ENCODE measurements at places on chromosomes 11 and 22.

GRCh38 chr11:64391839-64392238 is 32.9 kb downstream of the RPS6KA4 start:
- no peak for DNase-seq

DNA sequence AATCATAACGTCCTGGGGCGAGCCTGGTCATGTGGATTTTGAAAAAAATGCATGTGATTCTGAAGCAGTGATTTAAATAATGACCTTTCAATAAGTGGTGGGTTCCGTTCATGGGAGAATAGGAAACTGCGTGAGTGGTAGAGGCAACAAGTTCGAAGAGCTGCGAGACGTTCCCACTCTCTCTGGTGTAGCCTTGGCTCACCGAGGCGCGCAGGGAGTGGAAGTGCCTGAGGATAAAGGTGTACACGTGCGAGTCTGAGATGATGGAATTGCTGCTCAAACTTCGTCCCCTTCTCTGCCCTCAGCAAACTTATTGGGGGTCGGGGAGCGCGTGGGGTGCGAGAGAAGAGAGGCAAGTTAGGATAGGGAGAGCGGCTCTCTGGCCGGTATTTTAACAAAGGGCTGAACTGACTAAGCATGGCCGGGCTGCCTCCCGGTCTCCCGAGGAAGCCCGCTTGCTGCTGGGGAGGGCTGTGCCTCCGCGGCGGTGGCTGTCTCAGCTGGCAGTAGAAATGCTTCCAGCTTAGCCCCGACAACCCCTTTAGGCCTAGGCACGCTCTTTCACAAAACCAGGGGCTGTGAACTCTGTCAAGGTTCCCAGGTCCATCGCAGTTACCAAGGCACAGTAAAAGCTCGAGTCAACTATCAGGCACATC is 875 bp upstream of the STT3A start:
- DNase-seq, result peak; percentile 23

- no peak for DNase-seq
Observed at GRCh38 chr11:116180806-116181600, 591.8 kb downstream of the BUD13 start.

GRCh38 chr22:20724676-20725454 is 49.0 kb upstream of the SERPIND1 start:
- no peak for DNase-seq

GRCh38 chr11:114319716-114320328 is 23.6 kb downstream of the NNMT start:
- no peak for DNase-seq

DNA sequence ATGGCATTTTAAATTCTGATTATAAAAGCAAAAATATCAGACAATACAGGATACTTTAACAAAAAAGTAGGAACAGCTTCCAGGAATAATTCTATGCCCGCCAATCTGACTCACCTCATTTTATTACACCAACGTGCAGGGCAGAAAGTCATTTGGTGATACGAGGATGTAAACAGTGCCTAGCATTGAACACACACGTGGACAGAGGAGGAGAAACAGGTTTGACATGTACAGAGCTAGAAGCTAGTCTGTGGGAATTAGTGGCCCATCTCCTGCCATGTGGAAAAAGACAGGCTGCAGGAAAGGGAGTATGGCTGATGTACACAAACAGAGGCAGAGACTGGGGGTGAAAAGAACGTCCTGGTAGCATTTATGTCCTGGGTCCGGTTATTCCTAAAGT is 9.0 kb upstream of the SPINDOC start:
- DNase-seq, result no peak

GRCh38 chr11:72179804-72180396 is 12.0 kb upstream of the FOLR1 start:
- no peak for DNase-seq

DNA sequence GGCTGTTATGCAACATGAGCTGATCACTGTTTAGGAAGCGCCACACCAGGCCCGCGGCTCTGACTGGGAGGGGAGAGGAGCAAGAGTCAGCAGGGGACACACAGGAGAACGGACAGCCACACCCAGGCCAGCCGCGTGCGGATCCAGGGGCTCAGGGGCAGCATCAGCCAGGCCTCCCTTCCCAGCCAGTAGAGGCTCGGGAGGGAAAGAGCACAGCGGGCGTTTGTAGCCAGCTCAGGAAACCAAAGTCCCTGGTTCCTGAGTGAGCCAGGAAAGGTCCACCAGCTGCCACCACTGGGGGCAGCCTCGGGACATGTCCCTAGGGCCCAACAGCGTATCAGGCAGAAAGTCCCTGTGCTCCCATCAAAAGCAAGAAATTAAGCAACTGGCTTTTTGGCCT is 71.8 kb upstream of the PITPNB start:
- DNase-seq, result no peak

- DNase-seq, result no peak
Observed at GRCh38 chr11:40885250-40885954, 574.0 kb downstream of the LRRC4C start.

- no peak for DNase-seq
Observed at GRCh38 chr11:69264486-69264885, 29.5 kb upstream of the MYEOV start.

DNA sequence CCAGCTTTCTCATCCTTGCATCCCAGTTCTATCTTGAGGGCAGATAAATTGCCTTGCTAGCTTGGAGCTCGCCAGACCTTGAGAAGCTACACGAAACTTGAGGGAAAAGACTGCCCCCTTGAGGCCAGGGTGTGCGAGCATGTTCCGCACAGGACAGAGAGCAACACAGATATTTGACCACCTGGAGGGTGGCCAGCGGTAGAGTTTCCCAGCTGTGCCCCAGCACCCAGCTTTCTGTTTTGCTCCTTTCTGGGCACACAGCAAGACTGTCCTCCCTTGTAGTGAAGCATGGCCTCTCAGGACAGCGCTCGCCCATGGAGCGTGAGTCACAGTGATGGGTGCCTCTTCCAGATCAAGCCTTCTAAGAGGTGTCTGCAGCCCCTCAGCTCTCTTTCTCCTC is 23.5 kb downstream of the SPATA19 start:
- DNase-seq, result no peak

GRCh38 chr22:44677353-44677840 is 24.6 kb upstream of the PRR5 start:
- no peak for DNase-seq

DNA sequence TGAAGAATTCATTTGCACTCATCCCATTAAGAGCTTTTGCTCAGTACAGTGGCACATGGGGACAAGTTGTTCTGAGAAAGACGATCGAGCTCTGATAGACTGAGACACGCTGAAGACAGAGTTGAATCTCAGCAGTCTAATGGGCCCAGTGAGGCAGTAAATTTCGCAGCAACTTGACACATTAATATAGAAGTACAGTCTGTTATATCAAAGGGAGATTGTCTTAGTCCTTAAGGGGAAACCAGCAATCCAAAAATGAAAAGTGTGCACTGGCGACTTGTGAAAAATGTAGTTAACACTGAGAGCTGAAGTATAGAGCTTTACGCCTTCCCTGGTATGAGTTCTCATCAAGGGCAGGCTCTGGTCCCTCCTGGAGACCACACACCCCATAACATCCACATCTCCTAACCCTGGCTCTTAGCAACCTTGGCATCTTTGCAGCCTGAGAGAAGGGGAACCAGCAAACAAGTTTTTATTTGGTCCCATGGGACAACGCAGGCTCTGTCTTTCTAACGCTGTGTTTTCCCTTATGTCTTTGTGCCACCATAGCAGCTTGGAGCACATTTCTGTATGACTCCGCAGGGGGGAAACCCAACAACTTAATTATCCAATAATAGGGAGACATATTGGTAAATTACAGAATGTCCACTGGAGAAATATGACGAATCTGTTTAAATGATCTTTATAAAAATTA is 952.5 kb downstream of the OPCML start:
- no peak for DNase-seq

DNA sequence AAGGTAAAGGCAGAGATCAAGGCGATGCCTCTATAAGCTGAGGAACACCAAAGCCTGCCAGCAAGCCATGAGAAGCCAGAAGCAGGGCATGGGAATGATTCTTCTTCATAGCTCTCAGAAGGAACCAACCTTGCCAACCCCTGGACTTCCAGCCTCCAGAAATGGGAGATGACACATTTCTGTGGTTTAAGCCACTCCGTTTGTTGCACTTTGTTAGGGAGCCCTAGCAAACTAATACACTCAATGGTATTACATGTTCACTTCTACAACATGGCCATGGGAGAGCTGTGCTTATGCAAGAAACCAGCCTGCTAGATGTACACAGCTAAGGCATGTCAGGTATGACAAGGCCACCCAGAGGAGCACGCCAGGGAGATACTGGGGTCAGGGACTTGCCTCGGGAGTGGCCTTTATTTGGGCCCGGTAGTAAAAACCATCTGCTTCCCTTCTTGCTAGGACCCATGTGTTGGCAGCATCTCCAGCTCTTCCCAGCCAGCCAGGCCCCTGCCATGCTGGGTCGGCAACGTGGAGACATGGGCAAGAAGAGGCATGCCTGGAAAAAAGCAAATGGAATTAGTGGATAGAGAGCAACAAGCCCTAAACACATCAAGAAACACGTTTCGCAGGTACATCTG is 3.6 kb downstream of the C11orf16 start:
- DNase-seq, result no peak

DNA sequence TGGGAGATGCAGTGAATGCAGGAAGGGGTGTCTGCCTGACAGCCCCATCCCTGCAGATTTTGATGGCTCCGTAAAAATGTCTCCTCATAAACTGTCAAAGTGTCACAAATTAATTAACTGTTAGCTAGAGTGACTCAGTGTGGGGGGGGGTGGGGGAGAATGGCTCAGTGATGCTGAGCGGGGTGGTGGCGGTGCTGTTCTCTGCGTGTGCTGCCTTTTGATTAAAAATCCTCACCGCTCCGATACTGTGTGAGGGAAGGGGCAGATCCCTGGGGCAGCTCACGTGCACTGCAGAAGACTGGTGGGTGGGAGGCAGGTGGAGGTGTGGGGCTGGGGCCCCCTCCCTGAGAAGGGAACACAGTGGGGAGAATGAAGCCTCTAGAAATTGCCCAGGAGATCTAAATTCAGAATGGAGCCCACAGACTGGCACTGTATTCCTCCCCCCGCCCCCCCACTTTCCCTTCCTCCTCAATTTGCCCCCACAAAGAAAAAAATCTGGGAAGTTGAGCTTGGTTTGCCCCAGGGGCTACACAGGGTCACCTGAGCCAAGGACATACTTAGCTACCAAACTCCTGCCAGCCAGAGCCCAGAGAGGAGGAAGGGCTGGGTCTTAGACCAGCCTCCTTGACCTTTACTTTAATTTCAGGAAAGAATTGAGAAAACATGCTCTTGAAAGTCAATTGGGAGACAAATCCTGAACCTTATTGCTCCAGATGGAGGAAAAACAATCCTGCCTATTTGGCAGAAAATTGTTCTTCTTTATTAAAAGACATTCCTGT is 39.8 kb downstream of the DRD2 start:
- DNase-seq, result no peak

- no peak for DNase-seq
Observed at GRCh38 chr22:27614006-27614649, 187.4 kb downstream of the MN1 start.

DNA sequence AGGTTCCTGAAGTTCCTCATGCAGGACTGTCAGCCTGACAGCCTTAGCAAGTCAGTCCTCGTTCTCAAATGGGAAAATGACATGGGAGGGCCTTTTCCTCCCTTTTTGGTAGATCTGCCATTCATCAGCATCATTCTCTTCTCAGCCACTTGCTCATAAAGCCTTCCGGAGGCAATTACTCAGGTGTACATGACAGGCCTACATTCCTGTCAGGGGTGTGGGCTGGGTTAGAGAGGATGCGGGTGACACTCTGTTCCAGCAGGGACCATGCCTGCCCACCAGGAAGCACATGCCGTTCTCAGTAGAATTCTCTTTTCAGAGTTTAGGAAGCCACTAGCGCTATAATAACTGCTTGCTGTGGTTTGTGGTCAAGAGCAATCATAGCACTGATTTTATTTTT is 24.2 kb upstream of the ANKK1 start:
- no peak for DNase-seq

GRCh38 chr22:34102633-34103032 is 182.4 kb upstream of the LARGE1 start:
- no peak for DNase-seq

GRCh38 chr11:96012086-96012824 is 88.3 kb upstream of the MTMR2 start:
- DNase-seq, result peak; percentile 30

- no peak for DNase-seq
Observed at GRCh38 chr22:26286091-26286820, 117.0 kb downstream of the SEZ6L start.

DNA sequence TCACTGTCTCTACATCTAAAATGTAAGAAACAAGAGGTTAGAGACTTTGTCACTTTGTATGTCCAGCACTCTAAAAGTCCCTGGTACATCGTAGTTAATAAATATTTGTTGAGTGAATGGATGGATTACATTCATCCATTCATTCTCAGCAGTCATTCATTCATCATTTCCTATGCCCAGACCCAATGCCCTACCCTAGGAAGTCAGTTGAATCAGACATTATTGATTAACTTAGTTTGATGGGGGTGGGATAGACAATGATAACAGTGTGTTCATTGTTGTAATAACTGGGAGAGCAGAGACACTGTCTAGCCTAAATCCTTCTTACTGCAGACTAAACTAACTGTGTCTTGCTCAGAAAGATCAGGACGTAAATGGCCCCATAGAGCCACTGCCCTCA is 1.2 kb upstream of the CENPM start:
- no peak for DNase-seq

GRCh38 chr11:1377231-1377780 is 12.4 kb upstream of the BRSK2 start:
- DNase-seq, result no peak

GRCh38 chr11:45483416-45483815 is 182.0 kb downstream of the CHST1 start:
- no peak for DNase-seq

- DNase-seq, result no peak
Observed at GRCh38 chr22:44596396-44597125, 98.5 kb upstream of the RTL6 start.

DNA sequence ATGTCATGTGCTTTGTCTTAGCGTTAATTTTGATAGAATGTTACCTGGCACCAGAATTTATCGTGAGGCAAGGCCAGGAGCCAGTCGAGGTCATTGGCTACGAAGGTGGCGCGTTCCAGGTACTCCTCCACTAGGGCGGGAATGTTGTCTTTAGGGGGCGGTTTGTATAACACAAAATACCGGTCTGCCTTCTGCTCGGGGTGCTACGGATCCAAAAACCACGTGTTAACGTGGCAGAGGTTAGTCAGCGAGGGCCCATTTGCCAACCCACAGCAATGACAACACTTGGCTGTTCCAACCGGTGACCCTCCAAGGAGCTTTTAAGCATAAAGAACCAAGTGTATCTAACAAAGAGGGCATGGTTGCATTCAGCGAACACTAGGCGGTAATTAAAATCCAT is 12.5 kb downstream of the ASCC2 start:
- no peak for DNase-seq

Data from stimulated activated CD8-positive, alpha-beta memory T cell treated with anti-CD3 and anti-CD28 coated beads, Interleukin-12 subunit alpha, Interleukin-12 subunit beta, amount 100 ng/mL, for 4 hours (primary cell).